A549 treated with AZD2906 at 1 μM for 4 hours (cell line): ENCODE measurements at places on chromosomes 7 and 10. TPM values are rescaled to one million over a fixed set of nuclear protein-coding genes. Genes with fewer than 3 reads are reported as not detected.

HOGA1 gene
- total RNA-seq = 2.7 to 3.4 TPM (median 2.9 TPM) in 5 replicates

ASAH2 gene
- total RNA-seq = 0.63 to 2.7 TPM (median 1.5 TPM) in 5 replicates

ZC3HAV1 gene
- 28.8 to 34.9 TPM (median 29.0 TPM) in 5 replicates for total RNA-seq

PRSS2 gene
- not detected in 5 replicates for total RNA-seq

PAPOLB gene
- total RNA-seq = not detected in 5 replicates

SERPINE1 gene
- 1,708 to 2,057 TPM (median 1,848 TPM) in 5 replicates for total RNA-seq

MAT1A gene
- 0.01 to 0.23 TPM (median 0.08 TPM) in 5 replicates for total RNA-seq

SPDYE8 gene
- not detected in 5 replicates for total RNA-seq

SLC29A4 gene
- 10.7 to 16.2 TPM (median 13.2 TPM) in 5 replicates for total RNA-seq

TAS2R60 gene
- total RNA-seq = not detected in 5 replicates

RHOBTB1 gene
- 14.9 to 19.1 TPM (median 16.4 TPM) in 5 replicates for total RNA-seq

SPDYE11 gene
- not detected in 5 replicates for total RNA-seq

KIF5B gene
- total RNA-seq = 51.6 to 80.7 TPM (median 63.2 TPM) in 5 replicates

NXPH1 gene
- total RNA-seq = not detected in 5 replicates

MRC1 gene
- total RNA-seq = 0.01 to 0.02 TPM (median 0.02 TPM) in 4 of 5 replicates, not detected in the other

NAT16 gene
- 0.13 to 0.19 TPM (median 0.15 TPM) in 5 replicates for total RNA-seq

RELN gene
- 0.01 to 0.05 TPM (median 0.03 TPM) in 4 of 5 replicates, not detected in the other for total RNA-seq

KIF11 gene
- 29.0 to 41.3 TPM (median 31.8 TPM) in 5 replicates for total RNA-seq

HYCC1 gene
- total RNA-seq = 15.2 to 27.7 TPM (median 18.7 TPM) in 5 replicates

NPY4R gene
- total RNA-seq = 29.3 to 41.5 TPM (median 36.9 TPM) in 5 replicates

SH2D4B gene
- 0.02 to 0.06 TPM (median 0.03 TPM) in 4 of 5 replicates, not detected in the other for total RNA-seq

MOGAT3 gene
- total RNA-seq = not detected in 5 replicates

RASSF4 gene
- total RNA-seq = 4.4 to 5.7 TPM (median 5.0 TPM) in 5 replicates

OIT3 gene
- total RNA-seq = 0.02 to 0.06 TPM (median 0.05 TPM) in 3 of 5 replicates, not detected in the others

TACR2 gene
- 0.13 to 0.21 TPM (median 0.16 TPM) in 4 of 5 replicates, not detected in the other for total RNA-seq

H2BK1 gene
- total RNA-seq = not detected in 5 replicates

PRLHR gene
- total RNA-seq = not detected in 5 replicates

FAM13C gene
- total RNA-seq = 0.06 to 0.09 TPM (median 0.08 TPM) in 5 replicates

MUC12 gene
- 12.5 to 23.4 TPM (median 19.2 TPM) in 5 replicates for total RNA-seq

PKD1L1 gene
- 0.09 to 0.29 TPM (median 0.12 TPM) in 5 replicates for total RNA-seq

EBLN1 gene
- 0.05 to 0.09 TPM in 2 of 5 replicates, not detected in the others for total RNA-seq

PNLIPRP3 gene
- 0.03 to 0.07 TPM (median 0.04 TPM) in 5 replicates for total RNA-seq

RPEL1 gene
- 0.07 TPM in 2 of 5 replicates, not detected in the others for total RNA-seq

KLLN gene
- 0.45 to 0.56 TPM (median 0.50 TPM) in 5 replicates for total RNA-seq

CFAP69 gene
- total RNA-seq = 1.2 to 2.5 TPM (median 2.0 TPM) in 5 replicates

UCN3 gene
- not detected in 5 replicates for total RNA-seq

OR6V1 gene
- total RNA-seq = not detected in 5 replicates

CUZD1 gene
- 1.2 to 1.5 TPM (median 1.3 TPM) in 5 replicates for total RNA-seq

FGL2 gene
- not detected in 5 replicates for total RNA-seq

TMEM229A gene
- not detected in 5 replicates for total RNA-seq

HOXA2 gene
- 0.40 to 0.85 TPM (median 0.76 TPM) in 5 replicates for total RNA-seq

SEMA3C gene
- 46.8 to 78.3 TPM (median 66.1 TPM) in 5 replicates for total RNA-seq

USP6NL gene
- 10.8 to 13.0 TPM (median 11.8 TPM) in 5 replicates for total RNA-seq

SLC29A3 gene
- 26.8 to 31.4 TPM (median 28.0 TPM) in 5 replicates for total RNA-seq

SEMA3A gene
- 3.1 to 5.2 TPM (median 4.0 TPM) in 5 replicates for total RNA-seq

CPEB3 gene
- 0.30 to 0.46 TPM (median 0.42 TPM) in 5 replicates for total RNA-seq

GTF2IRD2 gene
- total RNA-seq = 4.1 to 8.9 TPM (median 7.2 TPM) in 5 replicates

GPR146 gene
- total RNA-seq = 1.8 to 2.1 TPM (median 1.9 TPM) in 5 replicates

CFTR gene
- total RNA-seq = 0.03 TPM in 1 of 5 replicates, not detected in the others

TMEM176A gene
- total RNA-seq = 0.16 TPM in 1 of 5 replicates, not detected in the others

SHTN1 gene
- 20.2 to 30.3 TPM (median 25.1 TPM) in 5 replicates for total RNA-seq

FOXI2 gene
- not detected in 5 replicates for total RNA-seq

PCLO gene
- total RNA-seq = 0.77 to 1.5 TPM (median 0.85 TPM) in 5 replicates

SPDYE1 gene
- total RNA-seq = not detected in 5 replicates
